Liver (tissue), 10 donors: ENCODE measurements at places on chromosomes 4 and X. TPM values are rescaled to one million over a fixed set of nuclear protein-coding genes. Genes with fewer than 3 reads are reported as not detected.

- no peaks in the 10 kb centered on the region for H3K36me3 ChIP-seq
- no peaks in the 10 kb centered on the region for H3K27me3 ChIP-seq
- no peaks in the 10 kb centered on the region for H3K4me1 ChIP-seq
Observed at GRCh38 chrX:141989134-141989533, 85.4 kb downstream of the MAGEC1 start.

GRCh38 chrX:150338615-150339014 lies 24.5 kb upstream of the MAMLD1 start:
- no peaks in the 10 kb centered on the region for H3K36me3 ChIP-seq
- no peak overlapping the region for H3K27ac ChIP-seq
- no peaks in the 10 kb centered on the region for H3K27me3 ChIP-seq
- H3K4me1 ChIP-seq: no peaks in the 10 kb centered on the region

DNA sequence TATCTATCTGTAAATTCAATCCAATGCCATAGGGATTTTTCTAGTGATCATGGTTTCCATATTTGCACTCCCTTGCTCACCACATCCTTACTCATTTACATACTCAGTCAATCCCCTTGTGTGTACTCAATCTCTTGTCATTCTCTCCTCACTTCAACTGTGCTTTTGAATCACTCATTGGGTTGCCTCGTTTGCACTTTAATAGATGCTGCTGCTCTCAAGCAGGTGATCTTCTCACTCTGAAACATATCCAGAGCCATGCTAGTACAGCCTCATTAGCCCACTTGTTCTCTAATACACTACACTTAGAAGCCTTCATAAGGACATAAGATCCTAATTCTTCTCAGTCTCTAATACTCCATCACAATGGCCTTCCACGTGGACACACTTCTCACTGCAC lies 507.9 kb downstream of the TECRL start:
- H3K36me3 ChIP-seq: no peaks in the 10 kb centered on the region
- no peak for DNase-seq
- no peaks in the 10 kb centered on the region for H3K4me1 ChIP-seq
- H3K4me3 ChIP-seq: no peak overlapping the region

The RHOXF2B gene
- not detected for total RNA-seq

The EGF gene
- 0.65 TPM for total RNA-seq

The SATL1 gene
- not detected for total RNA-seq

DNA sequence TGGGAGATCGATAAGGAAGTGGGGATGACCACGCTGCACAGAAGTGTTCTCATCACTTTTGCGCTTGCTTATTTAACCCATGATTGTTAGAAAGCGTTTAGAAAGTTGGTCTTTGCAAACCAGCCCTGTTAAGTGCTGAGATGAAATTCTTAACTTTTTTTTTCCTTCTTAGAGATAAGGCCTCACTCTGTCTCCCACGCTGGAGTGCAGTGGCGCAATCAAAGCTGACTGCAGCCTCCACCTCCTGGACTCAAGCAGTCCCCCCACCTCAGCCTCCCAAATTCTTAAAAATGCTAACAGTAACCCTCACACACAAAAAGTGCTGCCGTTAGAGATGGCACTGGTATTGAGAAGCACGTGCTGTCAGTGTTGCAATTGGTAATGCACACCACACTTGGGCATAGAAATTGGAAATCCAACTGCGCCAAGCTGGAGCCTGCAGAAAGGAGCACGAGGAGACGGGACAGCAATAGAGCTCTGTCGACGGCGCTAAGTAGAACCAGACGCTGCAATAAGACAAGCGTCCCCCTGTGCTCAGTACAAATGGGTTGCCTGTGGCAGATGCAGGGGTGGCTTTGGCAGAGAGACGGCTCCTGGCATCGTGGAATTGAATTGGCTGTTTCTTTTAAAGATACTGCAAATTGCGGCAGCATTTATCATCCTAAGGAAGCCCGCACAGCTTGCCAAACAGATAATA lies 113.4 kb downstream of the TBL1X start:
- peaks cover 5% of the 10 kb centered on the region for H3K4me1 ChIP-seq
- no peaks in the 10 kb centered on the region for H3K36me3 ChIP-seq

The CLDN34 gene
- 0.50 TPM for total RNA-seq

GRCh38 chr4:3668825-3669552 lies 97.2 kb upstream of the ADRA2C start:
- no peak overlapping the region for H3K4me3 ChIP-seq
- no peak overlapping the region for H3K27ac ChIP-seq
- H3K4me1 ChIP-seq: no peaks in the 10 kb centered on the region
- H3K36me3 ChIP-seq: no peaks in the 10 kb centered on the region
- H3K27me3 ChIP-seq: no peaks in the 10 kb centered on the region

The KLB gene
- 28.0 TPM for total RNA-seq

The RTL5 gene
- total RNA-seq: 0.84 TPM

The BEX5 gene
- 0.09 TPM for total RNA-seq

The XK gene
- 68.4 TPM for total RNA-seq

DNA sequence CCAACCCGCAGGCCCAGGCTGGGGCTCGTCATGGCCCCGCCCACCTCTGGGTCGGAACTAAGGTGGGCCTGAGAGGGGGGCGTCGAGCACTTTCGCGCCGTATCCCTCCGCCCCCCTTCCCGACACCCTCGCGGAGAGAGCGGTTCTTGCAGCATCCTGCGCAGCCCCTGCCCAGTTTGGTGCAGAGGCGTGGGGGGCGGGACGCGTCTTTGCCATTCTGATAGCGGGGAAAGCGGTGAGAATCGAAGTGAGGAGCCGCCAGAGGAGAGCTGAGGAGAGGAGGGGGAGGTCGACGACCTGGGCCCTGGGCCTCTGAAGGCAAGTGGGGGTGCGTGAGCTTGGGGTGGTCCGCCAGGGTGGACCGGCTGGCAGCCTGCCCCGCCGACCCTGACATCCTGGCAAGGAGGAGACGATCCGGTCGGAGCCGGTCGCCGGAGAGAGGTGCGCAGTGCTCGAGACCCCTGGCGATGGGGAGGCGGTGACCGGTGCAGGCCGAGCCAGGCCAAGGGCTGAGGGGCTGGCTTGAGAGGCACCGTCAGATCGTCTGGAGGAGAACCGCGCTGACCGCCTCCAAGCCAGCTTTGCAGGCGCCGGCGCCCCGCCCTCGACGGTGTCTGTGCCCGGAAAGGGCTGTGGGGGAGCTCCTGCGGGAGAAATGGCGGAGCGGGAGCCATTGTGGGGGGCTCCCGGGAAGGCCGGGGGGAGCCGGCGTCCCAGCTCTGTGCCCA lies 25.5 kb downstream of the GPRASP3 start:
- H3K4me1 ChIP-seq: no peaks in the 10 kb centered on the region
- H3K27me3 ChIP-seq: no peaks in the 10 kb centered on the region
- no peaks in the 10 kb centered on the region for H3K36me3 ChIP-seq
- H3K4me3 ChIP-seq: peak overlapping the region; percentile 48
- H3K27ac ChIP-seq: no peak overlapping the region
- peak; percentile 35 for DNase-seq

DNA sequence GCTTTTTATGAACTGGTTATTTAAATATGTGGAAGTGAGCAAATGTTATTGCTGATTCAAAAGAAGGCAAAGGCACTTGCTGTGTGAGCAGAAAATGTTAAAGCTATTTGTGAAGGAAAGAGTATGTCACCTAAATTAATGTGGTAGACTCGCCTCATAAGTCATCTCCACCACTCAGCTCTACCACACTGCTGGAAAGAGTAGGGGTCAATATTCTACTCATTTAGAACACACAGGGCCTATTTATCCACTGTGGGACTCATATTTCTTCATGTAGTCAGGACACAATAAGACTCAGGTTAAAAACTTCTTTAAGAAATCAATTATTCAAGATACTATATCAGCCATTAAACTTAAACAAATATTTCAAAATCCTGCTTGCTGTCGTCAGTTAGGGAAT lies 106.5 kb downstream of the SLC7A11 start:
- H3K27ac ChIP-seq: no peak overlapping the region
- DNase-seq: no peak
- no peak overlapping the region for H3K4me3 ChIP-seq
- H3K36me3 ChIP-seq: no peaks in the 10 kb centered on the region
- no peaks in the 10 kb centered on the region for H3K27me3 ChIP-seq

- H3K4me3 ChIP-seq: no peak overlapping the region
- no peaks in the 10 kb centered on the region for H3K36me3 ChIP-seq
- no peaks in the 10 kb centered on the region for H3K27me3 ChIP-seq
- H3K27ac ChIP-seq: no peak overlapping the region
Observed at GRCh38 chr4:12724510-12724909, 759.6 kb downstream of the RAB28 start.

- H3K36me3 ChIP-seq: no peaks in the 10 kb centered on the region
- peak overlapping the region; percentile 92 for H3K4me3 ChIP-seq
- no peak overlapping the region for H3K27ac ChIP-seq
- H3K27me3 ChIP-seq: no peaks in the 10 kb centered on the region
Observed at GRCh38 chr4:55854129-55854528, 681 bp downstream of the EXOC1 start.

The SPANXN3 gene
- total RNA-seq: not detected
